ENCODE measurements at places on chromosomes 12 and 14.

GRCh38 chr12:32504591-32504990 is 105.2 kb downstream of the FGD4 start:
- DNase-seq: no peak

GRCh38 chr12:20646239-20646827 is 48.8 kb upstream of the SLCO1C1 start:
- DNase-seq: peak; percentile 54

DNA sequence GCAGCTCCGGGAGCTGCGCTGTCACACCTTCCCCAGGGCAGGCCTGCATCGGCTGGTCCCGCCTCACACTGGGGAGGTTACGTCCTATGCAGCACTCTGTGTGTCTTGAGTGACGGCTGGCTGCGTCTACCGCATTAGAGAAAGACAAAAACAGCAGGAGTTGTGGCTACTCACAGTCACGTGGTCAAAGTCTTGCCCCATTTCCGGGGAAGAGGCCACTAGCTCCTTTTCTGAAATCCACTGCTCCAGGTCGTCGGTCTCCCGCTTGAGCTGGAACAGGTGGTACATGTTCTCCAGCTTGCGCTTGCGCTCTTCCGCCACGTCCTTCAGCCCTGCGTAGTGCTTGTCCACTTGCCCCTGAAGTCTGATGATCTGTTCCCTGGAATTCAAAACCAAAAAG is 68.8 kb downstream of the PLEKHG3 start:
- no peak for DNase-seq

DNA sequence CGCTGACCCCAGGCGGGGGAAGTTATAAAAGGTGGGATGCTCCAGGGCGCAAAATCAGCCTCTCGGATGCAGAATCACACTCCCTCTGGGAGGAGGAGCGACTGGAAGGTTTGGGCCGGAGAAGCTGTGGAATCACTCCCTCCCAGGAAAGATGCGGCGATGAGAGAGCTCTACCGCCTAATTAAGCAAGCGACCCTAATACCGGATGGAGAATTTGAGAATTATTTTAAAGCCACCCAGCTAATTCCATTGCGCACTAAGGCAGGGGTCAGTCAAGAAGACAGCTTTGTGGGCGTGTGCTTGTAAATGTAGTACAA is 1.9 kb downstream of the COL2A1 start:
- no peak for DNase-seq

GRCh38 chr12:131586269-131586668 is 124.6 kb upstream of the SFSWAP start:
- DNase-seq: no peak

GRCh38 chr12:19199332-19199731 is 69.8 kb downstream of the PLEKHA5 start:
- DNase-seq: no peak

DNA sequence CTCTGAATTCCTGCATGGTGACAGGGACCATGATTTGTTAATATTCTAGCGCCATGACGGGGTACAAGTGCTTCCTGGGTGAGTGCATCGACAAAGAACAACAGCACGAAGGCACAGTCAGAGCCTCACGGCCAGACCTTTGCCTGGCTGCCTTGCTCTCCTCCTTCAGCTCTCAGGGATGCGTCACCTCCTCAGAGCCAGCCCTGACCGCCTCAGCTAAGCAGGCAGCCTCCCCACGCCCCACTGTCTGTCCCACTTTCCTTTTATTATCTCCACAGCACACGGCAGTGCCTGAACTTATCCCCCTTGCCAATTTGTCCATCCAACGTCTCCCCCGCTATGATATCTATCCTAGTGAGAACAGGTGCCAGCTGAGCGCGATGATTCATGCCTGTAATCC is 16.5 kb upstream of the FZD10 start:
- DNase-seq: no peak

GRCh38 chr14:56135001-56135400 is 16.8 kb downstream of the PELI2 start:
- no peak for DNase-seq

DNA sequence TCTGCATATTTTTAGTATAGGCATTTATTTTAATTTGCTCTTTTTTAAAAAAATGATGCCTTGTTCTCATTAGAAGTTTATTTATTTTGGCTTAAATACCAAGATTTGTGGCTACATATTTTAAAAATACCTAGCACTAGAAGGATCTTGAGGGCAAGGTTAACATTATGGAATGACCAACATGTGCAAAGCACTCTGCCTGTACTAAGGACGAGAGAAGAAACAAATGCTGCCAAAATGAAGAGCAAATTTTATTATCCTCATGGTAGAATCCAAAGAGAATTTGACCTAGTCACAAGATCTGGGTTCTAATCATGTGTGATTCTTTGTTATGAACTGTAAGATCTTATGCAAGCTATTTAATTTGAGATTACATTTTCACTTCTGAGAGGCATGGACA is 2.8 kb downstream of the CAND1 start:
- no peak for DNase-seq

DNA sequence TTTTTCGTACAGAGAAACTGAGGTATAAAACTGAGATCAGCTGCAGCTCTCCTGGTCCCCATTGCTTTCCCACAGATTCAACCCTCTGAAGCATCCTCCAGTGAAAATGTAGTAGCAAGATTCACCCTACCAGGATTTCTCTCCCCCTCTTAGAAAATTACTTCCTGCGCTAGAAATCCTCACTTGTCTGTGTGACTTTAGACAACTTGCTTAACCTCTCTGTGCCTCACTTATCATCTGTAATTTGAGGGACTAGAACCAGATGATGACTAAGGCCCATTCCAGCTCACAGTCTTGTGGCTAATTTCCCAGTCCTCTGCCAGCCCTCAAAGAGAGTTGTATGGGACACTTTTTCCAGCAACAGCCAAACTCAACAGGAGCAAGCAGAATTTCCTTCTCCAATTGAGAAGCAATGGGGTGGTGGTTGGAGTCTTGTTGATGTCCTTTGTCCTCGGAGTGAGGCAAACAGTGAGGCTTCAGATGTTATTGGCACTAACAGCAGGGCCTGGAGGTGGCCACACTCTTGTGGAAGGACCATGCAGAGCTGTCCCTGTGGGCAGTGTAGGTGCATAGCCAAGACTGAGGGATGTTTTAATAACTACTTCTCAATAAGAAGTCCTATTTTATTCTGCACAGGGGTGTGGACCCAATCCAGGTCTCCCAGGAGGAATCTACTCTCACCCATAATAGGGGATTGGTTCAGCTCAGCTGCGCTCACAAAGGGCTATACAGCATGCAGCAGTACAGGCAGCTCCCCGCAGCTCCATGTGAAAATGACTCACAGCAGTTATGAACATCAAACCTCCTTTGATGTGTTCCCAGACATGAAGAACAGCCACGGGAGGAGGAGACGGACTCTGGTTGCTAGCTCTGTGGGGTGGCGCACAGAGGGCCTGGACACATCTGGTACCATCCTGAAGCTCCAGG is 200.1 kb downstream of the DAD1 start:
- DNase-seq: no peak

DNA sequence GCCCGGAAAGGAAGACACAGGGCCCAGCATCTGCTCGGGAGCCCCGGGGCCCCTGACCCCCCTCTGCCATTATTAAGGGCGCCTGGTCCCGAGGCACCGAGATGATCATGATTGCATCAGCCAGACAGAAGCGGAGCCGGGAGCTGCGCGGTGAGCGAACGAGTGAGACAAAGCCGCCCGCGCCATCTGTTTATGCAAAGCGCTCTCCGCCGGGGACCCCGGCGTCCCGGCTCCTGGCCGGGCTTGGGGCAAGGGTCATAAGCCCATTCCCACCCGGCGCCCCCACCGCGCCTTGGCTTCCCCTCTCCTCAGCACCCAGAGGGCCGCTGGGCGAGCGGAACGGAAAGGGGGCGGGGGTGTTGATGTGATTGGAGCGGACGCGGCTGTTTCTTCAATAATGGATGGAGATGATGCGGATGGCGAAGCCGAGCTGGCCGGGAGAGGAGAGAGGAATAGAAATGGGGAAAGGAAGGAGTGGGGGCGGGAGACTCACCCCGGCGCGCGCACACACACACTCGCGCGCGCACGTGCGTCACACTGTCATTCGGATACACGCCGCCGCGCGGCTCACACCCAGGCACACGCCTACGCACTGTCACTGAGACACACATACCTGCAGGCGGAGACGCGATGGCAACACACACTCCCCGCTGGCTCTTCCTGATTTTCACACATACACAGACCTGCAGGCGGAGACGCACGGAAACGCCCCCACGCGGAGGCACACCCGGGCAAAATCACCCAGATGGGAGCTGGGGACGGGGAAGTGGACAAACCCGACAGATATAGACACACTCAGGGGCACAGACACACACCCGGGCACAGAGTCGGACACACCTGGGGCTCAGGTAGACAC is 10.7 kb downstream of the STAC3 start:
- peak; percentile 40 for DNase-seq

GRCh38 chr12:71748081-71748850 is 6.4 kb upstream of the RAB21 start:
- no peak for DNase-seq

DNA sequence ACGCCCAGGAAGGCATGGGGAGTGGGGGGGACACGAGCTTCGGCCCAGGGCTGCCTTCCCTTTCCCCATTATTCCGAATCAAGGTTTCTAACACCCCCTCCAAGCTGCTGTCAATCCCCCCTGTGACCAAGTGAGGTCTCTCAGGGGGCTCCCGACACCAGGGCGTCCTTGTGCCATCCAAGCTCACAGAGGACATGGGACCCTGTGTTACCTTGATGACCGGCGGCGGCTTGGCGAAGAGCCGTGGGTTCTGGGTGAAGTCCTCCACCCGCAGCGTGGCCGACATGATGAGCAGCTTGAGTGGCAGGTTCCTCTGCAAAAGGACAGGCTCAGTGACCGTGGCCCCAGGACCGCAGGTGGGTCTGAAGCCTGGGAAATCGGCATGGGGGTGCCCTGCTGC is 20.3 kb downstream of the DHX37 start:
- no peak for DNase-seq

DNA sequence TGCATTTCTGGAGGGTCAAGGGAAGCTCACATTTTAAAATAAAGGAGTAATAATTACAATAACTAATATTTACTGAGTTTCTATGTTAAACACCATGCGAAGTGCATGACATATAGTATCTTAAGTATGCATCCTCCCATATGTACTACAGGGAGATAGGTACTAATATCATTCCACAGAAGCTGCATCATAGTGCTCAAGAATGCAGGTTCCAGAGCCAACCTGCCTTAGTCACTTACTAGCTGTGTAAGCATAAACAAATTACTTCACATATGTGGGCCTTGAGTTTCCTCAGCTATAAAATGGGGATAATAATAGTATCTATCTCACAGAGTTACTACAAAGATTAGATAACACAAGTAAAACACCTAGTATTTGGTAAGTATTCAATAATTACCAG is 18.3 kb downstream of the ARMH4 start:
- DNase-seq: no peak

GRCh38 chr12:131443019-131444000 is 267.6 kb upstream of the SFSWAP start:
- DNase-seq: no peak

- no peak for DNase-seq
Observed at GRCh38 chr12:127310548-127310947, 956.4 kb upstream of the TMEM132C start.

- peak; percentile 18 for DNase-seq
Observed at GRCh38 chr14:70642303-70643235, 853 bp downstream of the TTC9 start.

- DNase-seq: no peak
Observed at GRCh38 chr14:81533212-81533535, 479 bp downstream of the SEL1L start.

DNA sequence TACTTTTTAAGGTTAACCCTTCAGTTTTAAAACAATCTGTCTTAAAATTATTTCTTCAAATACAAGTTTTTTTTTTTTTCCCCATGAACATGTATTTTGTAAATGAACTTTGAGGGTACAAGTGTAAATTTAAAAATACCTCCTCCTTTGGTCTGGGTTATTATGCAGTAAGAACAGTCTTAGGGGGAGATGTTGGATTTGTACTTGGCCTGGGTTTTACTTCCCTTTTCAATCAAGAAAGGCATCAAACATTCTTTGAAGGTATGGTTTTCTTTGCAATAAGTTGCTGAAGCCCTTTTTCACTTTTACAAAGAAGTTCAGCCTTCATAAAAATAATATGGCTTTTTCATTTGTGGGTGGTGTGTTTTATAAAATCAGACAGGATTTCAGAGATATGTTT is 20.5 kb downstream of the WBP11 start:
- DNase-seq: no peak

- DNase-seq: no peak
Observed at GRCh38 chr14:101588990-101589389, 27.7 kb downstream of the DIO3 start.

DNA sequence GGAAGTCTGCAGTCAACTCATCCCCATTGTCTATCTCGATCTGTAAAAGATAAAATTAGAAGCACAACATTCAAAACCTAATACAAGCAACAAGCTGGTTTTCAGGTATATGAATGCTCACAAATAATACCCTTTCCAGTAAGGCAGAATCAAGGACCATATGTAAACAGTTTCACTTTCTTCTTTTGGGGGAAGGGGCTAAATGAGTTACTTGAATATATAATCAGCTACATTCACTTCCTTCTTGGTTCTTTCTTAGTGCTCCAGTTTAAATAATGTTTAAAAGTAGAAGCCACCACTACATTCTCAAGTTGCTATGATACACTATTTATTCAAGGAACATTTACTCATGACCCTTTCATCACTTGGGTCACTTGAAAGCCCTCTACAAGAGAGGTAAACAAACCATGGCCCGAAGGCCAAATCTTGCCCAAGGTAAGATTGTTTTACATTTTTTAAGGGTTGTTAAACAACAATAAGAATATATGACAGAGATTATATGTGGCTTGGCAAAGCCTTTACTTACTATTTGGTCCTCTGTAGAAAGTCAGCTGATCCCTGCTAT is 10.3 kb downstream of the TWF1 start:
- no peak for DNase-seq

GRCh38 chr14:89444044-89444443 is 27.0 kb upstream of the FOXN3 start:
- DNase-seq: no peak

- peak; percentile 92 for DNase-seq
Observed at GRCh38 chr12:109154451-109155438, 38.4 kb downstream of the ACACB start.

GRCh38 chr12:6085841-6086240 is 38.6 kb downstream of the VWF start:
- no peak for DNase-seq

GRCh38 chr12:52708010-52708409 is 4.7 kb upstream of the KRT77 start:
- DNase-seq: no peak

GRCh38 chr14:105333613-105334364 is 19.2 kb downstream of the PACS2 start:
- no peak for DNase-seq

- DNase-seq: no peak
Observed at GRCh38 chr12:104600790-104601739, 144.3 kb downstream of the CHST11 start.

- no peak for DNase-seq
Observed at GRCh38 chr12:113346353-113346752, 11.4 kb upstream of the SLC8B1 start.

GRCh38 chr14:60925286-60925685 is 55.6 kb downstream of the TRMT5 start:
- no peak for DNase-seq
